Hematopoietic multipotent progenitor cell treated with erythropoietin and hydrocortisone succinate and interleukin-3 and kit ligand, for 6 days (in vitro differentiated cells): ENCODE measurements at places on chromosomes 2 and 18.
A peak's percentile ranks its signal among the peaks of the same experiment; 100 is the strongest.

DNA sequence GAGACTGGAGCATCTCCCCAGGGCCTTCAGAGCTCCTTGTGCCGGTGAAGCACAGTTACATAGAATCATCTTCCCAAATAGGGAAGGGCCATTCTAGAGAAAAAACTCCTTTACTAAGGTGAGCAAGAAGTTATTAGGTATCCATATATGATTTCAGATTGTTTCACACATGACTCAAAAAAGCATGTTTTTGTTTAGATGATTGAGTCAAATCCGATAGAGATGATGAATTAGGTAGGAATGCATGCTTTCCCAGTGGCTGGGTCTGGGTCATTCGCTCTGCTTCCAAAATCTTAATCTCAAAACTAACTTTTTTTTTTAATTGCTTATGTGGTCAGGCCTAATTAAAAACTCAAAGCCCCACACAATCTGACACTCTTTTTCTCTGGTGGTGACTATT is 3.8 kb downstream of the NT5C1B start:
- no peak for DNase-seq

- no peak for DNase-seq
Measured at GRCh38 chr2:239882781-239883180, 142.4 kb downstream of the NDUFA10 start.

GRCh38 chr2:236646871-236647270 is 77.2 kb downstream of the ACKR3 start:
- DNase-seq, result no peak

GRCh38 chr18:12288403-12288755 is 19.7 kb upstream of the TUBB6 start:
- no peak for DNase-seq

- DNase-seq, result peak; percentile 38
Measured at GRCh38 chr18:45890606-45891005, 65.1 kb downstream of the SIGLEC15 start.

DNA sequence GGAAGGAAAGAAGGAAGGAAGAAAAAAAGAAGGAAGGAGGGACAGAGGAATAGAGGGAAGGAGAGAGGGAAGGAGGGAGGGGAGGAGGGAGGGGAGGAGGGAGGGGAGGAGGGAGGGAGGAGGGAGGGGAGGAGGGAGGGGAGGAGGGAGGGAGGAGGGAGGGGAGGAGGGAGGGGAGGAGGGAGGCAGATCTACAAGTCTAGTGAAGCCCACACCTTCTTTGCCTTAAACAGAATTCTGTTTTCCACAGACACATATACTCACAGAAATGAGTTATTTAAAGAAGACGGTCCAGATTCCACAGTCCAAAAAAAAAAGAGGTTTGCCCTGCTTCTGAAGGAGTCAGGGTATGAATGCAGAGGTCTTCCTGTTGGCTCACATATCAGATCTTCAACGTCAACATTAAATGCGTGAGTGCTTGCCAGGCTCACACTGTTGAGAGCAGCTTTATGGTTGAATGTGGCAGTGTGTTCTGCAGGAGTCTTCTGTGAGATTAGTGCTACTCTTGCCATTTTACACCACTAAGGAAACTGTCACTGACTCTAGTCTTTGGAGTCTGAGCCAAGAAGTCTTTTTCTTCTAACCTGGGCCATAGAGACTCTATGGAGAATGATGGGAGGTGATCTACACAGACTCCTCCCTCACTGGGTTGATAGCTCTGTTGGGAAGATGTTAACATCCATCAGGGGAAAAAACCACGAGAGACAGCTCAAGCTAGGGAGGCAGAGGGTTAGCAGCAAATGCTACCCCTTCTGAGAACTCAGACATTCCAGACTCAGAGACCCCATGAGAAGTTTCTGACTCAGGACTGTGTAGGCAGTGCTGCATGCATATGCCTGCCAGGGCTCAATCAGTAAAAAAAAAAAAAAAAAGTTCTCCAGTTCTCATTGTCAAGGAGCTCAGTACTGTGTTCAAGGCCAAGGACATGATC is 23.3 kb downstream of the PAX8 start:
- DNase-seq, result no peak

GRCh38 chr18:6362559-6363129 is 52.1 kb downstream of the L3MBTL4 start:
- DNase-seq, result no peak

- peak; percentile 9 for DNase-seq
Measured at GRCh38 chr2:23385351-23385747, 370 bp downstream of the KLHL29 start.

DNA sequence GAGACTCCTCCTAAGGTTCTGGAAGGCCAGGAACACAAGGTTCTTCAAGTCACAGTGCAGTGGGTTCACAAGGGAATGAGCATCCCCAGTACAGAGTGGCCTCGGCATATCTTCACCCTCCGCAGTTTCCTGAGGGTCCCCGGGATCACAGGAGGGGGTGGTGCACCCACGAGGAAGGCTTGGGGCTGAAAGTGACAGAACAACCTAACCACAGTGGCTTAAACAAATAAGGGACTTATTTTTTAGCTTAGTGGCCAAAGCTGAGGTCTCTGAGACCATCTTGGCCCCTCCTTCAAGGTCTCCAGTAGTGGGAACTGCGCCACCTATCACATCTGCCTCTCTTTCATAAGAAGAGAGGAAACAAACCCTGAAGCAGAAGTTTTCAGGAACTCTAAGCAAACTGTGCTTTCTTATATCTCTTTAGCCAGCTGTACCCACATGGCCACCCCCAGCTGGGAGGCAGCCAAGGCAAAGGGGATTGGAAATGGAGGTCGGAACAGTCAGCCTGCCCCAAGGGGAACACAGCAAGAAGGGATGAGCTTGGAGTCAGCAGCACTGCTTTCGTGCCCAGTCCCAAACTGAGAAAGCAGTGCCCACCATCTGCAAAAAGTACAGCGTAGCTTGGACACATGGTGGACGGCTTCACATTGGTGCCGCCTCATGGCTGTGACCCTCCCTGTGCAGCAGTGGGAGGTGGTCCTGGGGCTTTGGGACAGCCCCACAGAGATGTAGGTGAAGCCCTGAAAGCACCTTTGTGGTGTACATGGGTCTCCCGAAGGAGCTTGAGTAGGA is 260.0 kb upstream of the ID2 start:
- DNase-seq, result peak; percentile 62

DNA sequence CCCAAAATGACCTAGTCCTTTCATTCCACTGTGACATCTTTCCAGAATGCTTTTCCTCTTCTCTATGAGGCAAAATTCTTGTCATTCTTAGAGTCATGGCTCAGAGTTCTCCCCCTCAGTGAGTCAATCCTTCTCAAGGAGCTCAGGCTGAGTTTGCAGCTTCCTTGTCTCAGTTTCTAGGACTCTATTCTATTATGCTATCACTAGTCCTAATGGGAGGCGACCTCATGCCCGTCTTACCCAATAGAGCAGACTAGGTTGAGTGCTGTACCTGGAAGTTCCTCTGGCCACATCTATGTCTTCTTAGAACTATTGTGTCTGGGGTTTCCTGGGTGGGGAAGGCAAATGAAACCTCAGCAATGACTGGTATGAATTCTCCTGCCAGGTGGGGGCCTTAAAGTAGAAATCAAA is 51.5 kb downstream of the HAUS1 start:
- peak; percentile 37 for DNase-seq

DNA sequence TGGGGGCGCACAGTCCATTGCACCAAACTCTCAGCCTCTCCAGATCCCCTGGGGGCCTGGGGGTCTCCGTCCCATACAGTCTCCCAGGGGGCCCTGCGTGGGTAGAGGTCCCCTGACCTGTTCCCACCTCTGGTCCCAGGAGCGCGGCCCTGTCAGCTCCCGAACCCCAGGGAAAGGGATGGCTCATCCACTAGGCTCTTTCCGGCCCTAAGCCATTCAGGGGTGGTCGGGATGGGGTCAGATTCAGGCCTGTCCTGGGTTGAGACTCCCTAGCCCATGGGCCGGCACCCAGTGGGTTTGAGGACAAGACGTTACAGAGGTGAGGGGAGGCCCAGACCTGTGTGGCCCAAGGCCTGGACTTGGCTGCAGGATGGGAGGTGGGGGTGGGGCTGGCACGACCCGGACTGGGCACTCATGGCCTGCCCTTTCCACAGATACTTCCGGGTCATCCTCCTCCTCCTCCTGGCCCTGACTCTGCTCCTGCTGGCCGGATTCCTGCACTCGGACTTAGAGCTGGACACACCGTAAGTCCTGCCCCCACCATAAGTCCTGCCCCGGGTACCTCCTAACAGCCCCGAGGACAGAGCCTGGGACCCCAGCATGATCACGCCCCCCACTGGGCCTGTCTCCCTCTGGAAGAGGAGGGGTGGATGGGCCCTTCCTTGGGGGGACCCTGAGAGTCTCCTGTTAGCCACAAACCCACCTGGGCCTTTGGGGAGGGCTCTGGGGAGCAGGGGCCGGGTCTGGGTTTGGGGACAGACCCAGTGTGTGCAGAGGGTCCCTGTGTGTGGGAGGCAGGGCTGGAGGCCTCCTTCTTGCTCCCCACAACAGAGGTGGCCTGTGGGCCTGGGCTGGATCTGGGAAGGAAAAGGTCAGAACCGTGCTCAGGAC is 10.1 kb upstream of the NEU4 start:
- no peak for DNase-seq

- DNase-seq, result no peak
Measured at GRCh38 chr2:205686783-205687640, 4.7 kb downstream of the NRP2 start.

DNA sequence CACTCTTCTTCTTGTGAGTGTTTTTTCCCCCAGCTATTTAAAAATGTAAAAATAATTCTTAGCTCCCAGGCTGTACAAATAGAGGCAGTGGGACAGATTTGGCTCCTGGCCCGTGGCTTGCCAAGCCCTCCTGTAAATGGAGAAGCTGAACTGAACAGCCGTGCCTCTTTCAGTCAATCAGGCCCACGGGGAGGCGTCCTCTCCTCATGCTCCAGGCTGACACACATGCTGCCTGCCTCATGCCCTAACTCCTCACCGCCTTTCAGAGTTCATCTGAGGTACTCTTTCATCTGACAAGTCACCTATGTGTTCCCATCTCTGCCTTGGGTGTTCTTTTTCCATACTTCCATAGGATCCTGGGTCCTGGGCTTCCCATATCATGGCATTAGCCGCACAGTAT is 58.9 kb downstream of the BMP10 start:
- peak; percentile 51 for DNase-seq
